Non-pigmented ciliary epithelial cell (primary cell): ENCODE measurements at places on chromosomes 7 and 10.

- DNase-seq: no peak
Measured at GRCh38 chr10:28171468-28172222, 131.2 kb downstream of the MPP7 start.

GRCh38 chr7:74320645-74321221, 31.5 kb downstream of the CLIP2 start:
- no peak for DNase-seq

GRCh38 chr10:131215776-131216175, 95.7 kb downstream of the TCERG1L start:
- DNase-seq: no peak

DNA sequence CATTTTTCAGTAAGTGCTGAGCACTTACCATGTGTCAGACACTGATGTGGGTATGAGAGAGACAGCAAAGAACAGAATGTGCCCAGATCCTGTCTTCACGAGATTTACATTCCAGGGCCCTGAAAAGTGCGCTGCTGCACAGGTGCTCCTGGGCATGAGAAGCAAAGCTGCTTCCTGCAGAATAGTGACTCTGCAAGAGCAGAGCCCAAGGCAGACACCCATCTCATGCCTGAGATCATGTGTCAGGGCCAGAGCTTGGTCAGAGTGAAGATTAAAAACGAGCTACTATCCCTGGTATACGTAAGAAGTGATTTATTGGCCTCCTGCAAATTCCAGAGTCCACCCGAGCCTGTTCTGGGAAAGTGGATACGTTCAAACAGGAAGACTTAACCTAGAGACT, 824.4 kb downstream of the GRID1 start:
- no peak for DNase-seq

DNA sequence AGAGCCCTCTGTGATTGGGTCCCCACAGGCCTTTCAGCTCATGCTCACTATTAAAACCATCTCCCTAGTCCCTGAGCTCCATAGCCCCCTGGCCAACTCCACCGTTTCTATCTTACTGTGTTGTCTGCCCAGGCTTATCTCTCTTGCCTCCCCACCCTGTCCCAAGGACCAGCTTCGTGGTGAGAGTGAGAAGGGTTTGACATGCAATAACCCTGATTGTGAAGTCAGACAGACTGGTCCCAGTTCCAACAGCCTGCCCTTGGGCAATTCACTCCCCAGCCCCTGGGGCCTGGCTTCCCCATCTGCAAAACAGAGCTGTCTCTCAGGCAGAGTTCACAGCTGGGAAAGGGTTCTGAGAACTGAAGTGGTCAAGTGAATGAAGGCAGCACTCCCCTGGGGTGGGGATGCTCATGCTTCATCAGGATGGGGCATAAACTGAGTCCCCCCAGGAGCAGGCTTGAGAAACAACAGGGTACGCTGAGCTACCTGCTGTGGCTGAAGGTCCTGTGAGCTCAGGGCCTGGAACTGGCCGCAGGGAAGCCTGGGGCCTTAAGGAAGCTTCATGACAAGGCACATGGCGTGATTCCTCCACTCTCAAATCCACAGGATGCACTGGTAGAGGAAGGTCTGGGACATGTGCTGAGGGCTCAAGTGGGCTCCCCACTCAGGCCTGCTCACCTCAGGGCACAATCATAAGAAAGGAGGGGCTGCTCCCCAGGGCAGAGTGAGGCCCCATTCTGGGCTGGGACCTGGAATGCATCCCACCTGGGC, 1.8 kb upstream of the PPIF start:
- DNase-seq: no peak

DNA sequence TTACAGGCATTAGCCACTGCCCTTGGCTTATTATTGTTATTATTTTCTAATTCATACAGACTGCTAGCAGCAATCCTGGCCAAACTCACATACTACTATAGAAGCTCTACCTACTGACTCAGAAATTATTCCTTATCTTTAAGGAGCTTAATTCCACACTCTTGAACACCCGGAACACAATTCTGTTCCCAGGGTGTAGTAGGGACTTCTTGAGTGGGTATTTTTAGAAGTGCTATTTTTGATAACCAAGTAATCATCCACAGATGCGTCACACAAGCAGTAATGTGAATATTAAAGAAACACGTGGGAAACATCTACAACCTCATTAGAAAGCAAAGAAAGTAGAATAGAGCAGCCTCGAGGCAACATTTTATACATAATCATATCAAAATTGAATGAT, 149.2 kb downstream of the PTEN start:
- no peak for DNase-seq

- peak; percentile 15 for DNase-seq
Measured at GRCh38 chr10:127117125-127117524, 79.3 kb downstream of the INSYN2A start.

- DNase-seq: no peak
Measured at GRCh38 chr7:94216944-94217461, 177.7 kb upstream of the COL1A2 start.

GRCh38 chr7:68529221-68529620, 1069.1 kb upstream of the AUTS2 start:
- no peak for DNase-seq

DNA sequence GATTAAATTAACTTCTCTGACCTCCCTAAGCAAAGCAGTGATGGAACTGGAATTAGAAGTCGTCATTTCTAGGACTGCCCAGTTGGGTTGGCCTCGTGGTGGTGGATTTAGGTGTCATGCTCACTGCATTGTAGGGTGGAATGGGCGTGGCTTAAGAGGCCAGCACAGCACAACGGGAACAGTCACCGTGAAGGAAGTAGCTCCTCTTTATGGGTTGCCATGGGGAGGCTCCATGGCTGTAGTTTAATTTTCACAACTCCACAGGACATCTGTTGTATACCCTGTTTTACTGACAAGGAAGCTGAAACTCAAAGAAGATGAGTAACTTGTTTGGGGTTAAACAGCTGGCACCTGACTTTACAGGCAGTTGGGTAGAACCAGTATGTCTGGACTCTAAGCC, 208.3 kb downstream of the CELF2 start:
- DNase-seq: no peak

GRCh38 chr7:77653572-77653971, 42.7 kb upstream of the RSBN1L start:
- no peak for DNase-seq

- DNase-seq: no peak
Measured at GRCh38 chr10:117797296-117797695, 249.4 kb downstream of the RAB11FIP2 start.

DNA sequence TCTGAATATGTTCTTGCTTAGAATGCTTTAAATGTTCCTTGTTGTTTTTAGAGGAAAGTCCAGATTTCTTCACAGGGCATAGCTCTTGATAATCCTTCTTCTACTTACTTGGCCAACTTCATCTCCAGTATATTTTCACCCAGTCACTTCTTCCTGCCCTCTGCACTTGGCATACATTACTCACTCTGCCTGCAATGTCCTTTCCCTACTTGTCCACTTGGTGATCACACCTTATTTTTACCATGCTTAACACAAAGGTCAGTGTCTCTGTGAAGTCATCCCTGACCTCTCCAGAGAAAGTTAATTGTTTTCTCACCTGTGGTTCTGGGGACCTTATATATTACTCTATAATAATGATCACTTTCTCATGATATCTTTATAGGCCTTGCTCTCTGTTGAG, 23.3 kb downstream of the SFRP4 start:
- DNase-seq: no peak
